Fibroblast of skin of abdomen (primary cell): ENCODE measurements at places on chromosomes 2 and 18.

- no peak for DNase-seq
Observed at GRCh38 chr2:190683802-190684201, 34.9 kb downstream of the NAB1 start.

- DNase-seq: no peak
Observed at GRCh38 chr2:72929010-72929409, 11.7 kb downstream of the EMX1 start.

DNA sequence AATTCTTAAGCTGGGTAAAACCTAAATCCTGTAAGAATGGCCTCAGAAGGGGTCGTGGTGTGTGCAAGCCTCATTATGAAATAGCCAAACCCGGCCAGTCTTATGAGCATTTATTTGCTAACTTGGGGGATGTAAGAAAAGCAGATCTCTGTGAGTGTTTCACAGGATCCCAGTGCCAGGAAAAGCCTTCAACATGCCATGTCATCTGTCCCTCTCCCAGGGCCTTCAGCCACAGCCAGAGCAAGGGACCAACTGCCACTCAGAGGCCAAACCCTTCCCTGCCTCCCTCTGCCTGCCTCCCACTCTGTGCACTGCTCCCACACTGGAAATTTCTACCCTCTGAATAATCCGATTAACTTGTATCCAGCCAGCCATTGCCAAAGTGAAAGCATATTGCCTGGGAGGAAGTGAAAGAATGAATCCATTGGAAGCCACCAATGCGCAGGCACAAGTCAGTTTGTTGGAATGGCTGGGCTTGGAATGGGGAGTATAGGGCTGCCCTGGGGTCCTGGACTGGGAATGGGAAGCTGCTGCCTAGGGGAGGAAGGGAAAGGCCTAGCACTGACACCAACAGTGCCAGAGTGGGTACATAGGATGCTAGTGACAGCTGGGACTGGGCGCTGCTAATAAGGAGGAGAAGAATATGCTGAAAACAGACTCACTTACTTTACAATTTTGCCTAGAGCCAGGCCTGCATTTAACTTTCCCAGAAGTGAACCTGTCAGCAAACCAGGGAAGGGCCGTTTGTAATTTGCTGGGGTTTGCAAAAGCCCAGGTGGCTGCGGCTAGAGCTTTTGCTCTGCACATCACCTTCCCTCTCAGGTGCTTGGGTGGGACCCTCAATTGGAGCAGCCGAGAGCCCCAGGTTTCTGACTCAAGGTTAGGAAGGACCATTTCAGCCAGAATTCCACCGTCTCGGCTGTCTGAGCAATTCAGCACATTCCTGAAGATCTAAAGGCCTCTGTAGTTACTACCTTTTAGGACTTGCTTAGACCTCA is 146.6 kb upstream of the NCK2 start:
- DNase-seq: no peak

- DNase-seq: peak; percentile 18
Observed at GRCh38 chr2:1607971-1608688, 136.2 kb downstream of the PXDN start.

- DNase-seq: peak; percentile 46
Observed at GRCh38 chr2:199278099-199278498, 179.6 kb downstream of the SATB2 start.

DNA sequence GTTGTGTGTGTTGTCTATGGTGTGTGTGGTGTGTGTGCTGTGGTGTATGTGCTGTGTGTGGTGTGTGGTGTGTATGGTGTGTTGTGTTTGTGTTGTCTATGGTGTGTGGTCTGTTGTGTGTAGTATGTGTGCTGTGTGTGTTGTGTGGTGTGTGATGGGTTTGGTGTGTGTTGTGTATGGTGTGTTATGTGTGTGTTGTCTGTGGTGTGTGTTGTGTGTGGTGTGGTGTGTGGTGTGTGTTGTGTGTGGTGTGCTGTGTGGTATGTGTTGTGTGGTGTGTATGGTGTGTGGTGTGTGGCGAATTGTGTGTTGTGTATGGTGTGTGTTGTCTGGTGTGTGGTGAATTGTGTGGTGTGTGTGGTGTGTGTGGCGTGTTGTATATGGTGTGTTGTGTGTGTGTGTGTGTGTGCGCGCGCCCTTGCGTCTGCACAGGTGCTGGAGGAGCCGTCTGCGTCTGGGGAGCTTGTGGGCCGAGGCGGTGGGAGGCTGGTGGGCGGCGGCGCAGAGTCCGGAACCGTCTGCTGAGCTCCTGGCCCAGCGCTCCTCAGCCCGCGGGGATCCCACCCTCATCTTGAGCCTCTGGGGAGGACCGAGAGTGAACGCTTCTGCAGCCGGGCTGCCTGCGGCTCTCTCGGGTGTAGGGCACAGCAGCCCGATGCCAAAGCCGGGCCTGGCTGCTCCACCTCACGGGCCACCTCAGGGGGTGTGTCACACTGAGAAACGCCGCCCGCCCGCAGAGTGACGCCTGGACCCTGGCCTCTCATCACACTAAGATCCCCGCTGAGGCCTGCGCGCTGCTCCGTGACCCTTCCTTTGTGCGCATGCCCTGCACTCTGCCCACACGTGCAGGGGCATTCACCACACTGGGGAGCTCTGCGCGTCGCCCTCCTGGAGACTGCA is 8.8 kb upstream of the ADI1 start:
- DNase-seq: no peak

DNA sequence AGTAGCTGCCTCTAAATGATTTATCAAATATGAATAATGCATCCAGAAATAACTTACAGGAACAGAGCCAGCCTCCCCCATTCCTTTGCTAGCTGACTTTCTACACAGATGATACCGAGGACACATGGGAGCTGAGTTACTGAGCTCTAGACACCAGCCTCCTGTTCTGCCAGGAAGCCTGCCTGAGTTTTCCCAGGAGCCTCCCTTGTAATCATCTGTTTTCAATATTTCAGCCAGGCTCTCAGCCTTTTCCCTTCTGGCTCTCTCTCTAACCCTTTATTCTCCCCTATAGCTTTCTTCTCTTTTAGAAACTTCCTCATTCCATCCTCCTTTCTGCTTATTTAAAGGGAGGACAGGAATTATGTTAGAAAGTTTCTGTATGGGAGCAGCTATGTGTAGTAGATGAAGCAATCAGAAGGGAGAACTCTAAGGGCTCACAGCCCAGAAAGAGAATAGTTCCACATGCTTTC is 911.6 kb downstream of the TDRD15 start:
- peak; percentile 51 for DNase-seq

DNA sequence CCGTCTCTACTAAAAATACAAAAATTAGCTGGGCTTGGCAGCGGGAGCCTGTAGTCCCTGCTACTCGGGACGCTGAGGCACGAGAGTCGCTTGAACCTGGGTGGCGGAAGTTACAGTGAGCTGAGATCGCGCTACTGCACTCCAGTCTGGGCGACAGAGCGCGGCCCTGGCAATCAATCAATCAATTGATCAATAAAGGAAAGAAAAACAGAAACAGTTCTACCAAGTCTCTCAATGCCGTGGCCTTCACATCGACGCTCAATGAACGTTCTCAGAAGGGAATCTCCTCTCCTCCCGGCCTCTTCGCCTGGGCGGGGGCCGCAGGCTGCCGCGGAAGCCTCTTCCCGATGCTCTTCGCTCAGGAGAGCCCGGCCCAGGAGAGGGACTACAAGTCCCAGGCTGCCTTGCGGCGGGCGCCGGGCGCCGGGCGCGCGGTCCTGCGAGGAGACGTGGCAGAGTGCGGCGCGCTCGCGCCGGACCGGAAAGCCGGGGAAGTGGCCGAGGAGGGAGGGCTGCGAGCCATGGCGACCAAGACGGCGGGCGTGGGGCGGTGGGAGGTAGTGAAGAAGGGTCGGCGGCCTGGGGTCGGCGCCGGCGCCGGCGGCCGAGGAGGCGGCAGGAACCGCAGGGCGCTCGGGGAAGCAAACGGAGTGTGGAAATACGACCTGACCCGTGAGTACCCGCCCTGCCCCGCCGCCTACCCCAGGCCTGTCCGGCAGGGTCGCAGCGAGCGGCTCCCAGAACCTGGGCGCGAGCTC is at the start of gene TMEM214:
Gene TMEM214 (plus strand): TSS at position 471 of the 758 bp plus-strand sequence. CDS start 51 bp downstream, at position 522.
- peak; percentile 90 for DNase-seq

DNA sequence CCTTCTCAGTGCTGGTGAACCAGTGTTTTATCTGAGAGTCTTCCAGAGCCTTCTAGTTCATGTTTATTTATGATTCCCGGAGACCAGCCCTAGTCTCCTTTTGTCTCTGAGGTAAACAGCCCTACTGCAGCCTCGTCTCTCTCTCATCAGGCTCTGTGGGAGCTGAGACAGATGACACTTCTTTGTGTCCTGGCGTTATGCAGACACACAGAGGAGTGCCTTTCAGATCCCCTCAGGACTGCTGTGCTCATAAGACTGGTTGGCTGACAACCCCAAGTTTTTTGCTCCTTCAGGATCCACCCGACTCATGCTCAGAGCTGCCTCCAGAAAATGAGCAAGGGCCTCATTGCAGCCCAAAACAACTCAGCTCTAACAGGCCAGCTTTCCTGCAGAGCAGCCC is 523.8 kb upstream of the SPHKAP start:
- DNase-seq: no peak

- peak; percentile 97 for DNase-seq
Observed at GRCh38 chr2:37713258-37713700, 41.8 kb upstream of the CDC42EP3 start.

GRCh38 chr2:10238396-10238795 is 64.3 kb upstream of the HPCAL1 start:
- no peak for DNase-seq

DNA sequence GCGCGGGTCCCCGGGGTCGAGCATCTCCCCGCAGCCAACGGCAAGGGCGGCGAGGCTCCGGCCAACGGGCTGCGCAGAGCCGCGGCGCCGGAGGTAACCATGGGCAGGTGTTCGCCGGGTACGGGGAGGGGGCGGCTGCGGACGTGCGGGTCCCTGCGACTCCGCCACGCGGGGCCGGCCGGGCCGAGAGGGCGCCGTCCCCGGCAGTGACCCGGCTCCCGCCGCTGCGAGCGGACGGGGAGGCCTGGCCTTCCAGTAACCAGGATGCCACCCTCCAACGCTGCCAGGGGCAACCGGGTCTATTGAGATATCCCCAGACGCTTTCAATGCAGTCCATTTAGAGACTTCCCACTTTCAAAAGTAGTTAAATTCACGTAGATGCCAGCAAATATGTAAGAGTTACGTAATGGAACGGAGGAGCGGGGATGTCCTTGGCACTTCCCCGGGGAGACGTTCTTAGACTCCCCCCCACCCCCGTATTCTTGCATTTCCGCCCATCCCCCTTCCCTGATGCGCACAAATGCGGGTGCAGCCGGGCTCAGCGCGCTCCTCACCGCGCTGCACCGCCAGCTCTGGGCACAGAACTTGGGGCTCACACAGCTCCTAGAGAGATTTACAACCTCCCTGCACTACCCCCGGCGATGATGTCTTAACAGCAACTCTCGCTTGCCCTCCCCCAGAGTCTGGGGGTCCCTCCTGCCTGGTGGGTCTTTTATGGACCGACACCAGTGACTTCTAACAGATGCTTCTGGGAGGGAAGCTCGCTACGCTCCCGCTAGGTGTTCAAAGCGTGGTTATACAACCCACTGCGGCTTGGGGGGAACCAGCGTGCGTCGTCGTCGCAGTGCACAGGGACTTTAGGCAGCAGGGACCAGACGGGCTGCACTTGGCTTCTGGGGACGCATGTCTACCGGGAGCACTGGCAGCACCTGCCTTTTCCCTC is 657 bp downstream of the SGPP2 start:
- no peak for DNase-seq

- no peak for DNase-seq
Observed at GRCh38 chr2:200604571-200605255, 18.9 kb downstream of the AOX1 start.

DNA sequence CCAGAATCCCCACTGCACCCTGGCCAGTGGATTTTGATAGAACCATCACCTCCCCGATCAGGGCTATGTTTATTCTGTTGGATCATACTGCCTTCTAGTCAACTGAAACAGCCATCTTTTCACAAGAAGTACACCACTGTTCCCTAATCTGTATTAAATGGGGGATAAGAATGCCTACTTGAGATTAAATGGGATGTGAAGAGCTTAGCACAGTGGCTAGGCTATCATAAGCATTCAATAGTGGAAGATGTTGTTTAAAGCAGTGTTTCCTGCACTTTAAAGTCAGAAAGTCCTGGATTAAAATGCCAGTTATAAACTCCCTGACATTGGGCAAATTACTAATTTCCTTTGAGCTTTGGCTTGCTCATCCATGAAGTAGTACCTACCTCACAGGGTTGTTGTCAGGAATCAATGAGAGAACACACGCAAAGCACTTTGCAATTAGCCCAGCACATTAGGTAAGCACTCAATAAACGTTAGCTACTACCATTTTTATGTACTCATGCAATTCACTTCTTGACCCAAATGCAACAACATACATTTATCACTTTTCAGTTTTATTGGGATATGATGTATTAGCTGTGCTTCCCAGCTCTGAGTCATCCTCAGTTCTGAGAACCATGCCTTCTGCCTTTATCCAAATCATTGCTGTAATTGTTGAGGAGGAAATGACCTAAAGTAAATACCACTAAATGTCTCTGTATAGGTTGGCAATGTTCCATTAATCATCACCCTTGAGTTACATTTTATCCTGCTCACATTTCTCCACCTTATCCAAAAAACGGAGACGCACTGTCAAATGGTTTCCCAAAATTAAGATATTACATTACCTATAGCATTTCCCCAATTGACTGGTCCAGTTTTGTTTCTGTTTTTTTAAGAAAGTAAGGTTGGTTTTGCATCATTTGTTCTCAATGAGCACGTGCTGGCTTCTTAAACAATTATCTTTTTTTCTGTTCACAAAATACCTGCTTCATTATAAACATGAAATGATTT is 2.1 kb downstream of the TMEM247 start:
- peak; percentile 79 for DNase-seq

- no peak for DNase-seq
Observed at GRCh38 chr2:16250466-16250865, 310.1 kb downstream of the MYCN start.

DNA sequence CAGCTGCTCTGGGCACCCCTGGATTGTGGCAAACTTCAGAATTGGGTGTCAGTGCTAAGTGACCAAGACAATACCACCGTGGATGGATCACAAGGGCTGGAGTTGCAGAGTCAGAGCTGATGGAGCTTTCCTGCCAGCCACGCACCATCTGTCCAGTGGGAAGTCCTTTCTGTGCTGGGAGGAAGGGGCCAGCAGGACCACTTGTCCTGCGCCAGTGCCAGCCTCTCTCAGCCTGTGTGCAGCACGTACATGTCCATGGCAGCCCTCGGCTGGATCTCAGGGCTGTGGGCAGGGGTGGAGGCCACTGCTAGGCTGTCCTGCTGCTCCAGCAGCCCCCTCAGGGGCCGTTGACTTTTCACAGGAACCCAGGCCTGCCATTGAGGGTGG is 33.3 kb downstream of the RAB31 start:
- no peak for DNase-seq

- no peak for DNase-seq
Observed at GRCh38 chr18:32776561-32776960, 3.7 kb upstream of the KLHL14 start.

- no peak for DNase-seq
Observed at GRCh38 chr2:140274891-140275290, 1494.7 kb upstream of the NXPH2 start.
